ENCODE measurements at places on chromosomes 5 and 9.
A peak's percentile ranks its signal among the peaks of the same experiment; 100 is the strongest.

DNA sequence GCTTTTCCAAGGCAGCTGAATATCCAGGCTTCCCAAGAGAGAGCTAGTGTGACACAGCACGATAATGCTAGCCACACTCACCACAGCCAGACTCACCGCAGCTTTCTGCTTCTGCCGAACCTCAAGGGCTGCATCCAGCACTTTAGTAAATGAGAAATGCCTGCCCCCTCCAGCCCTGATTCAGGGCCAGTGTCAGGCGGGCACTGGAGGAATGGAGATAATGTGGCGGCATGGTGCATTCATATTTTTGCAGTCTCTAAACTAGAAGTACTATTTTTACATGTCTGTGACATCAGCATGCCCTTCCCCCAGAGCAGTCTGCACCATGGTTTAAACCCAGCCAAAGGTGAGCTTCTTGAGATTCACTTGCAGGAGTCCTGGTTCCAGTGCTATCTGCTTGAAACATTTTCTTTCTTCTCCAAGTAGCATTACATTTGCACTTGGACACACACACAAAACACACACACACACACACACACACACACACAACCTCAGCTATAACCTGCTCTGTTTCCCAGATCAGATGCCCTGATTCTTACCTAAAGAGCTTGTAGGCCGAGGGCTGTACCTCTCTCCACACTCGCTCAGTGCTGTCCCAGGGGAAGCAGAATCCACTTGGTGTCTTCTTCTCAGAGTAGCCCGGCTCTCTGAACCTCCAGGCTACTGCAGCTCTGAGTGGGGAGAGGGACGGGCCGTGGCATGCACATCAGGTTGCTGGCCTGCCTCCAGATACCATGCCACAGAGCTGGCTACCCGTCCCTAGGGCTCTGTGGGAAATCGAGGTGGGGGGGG is at the start of gene FGF1:
TSS of gene FGF1 (minus strand) at position 673 of the 792 bp plus-strand sequence. CDS start 71,963 bp downstream, outside the sequence.
- no peak for DNase-seq

GRCh38 chr9:136019041-136019680 is 58.0 kb upstream of the UBAC1 start:
- no peak for DNase-seq

DNA sequence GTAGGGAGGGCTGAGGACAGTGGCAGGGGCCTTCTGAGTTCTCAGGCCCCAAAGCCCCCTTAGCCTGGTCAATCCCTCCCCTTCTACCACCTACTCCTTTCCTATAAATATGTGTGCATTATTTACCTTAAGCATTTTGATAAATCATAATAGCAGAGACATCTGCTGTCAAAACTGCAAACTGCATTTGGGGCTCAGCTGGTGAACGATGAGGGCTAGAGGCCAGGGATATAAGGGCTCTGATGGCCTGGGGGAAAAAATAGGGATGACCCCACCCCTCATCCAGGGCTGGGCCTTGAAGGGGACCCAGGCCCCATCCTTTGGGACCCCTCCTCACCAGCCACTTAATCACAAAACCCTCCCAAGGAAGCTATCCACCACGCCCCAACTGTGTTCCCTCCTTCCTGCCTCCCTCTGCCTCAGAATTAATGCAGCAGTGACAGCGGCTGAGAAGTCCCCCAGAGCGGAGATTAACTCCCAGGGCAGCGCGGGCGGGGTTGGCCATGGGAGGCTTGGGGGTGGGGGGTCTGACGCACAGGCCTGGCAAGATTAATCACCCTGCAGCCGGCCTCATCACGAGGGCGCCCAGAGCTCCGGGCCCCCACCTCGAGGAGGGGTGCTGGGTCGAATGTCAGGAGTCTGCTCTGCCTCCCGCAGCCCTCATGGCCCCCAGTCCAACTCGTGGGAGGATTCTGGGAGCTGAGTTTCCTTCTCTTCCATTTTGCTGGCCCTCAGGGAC is 42.1 kb downstream of the CXXC5 start:
- DNase-seq = no peak

DNA sequence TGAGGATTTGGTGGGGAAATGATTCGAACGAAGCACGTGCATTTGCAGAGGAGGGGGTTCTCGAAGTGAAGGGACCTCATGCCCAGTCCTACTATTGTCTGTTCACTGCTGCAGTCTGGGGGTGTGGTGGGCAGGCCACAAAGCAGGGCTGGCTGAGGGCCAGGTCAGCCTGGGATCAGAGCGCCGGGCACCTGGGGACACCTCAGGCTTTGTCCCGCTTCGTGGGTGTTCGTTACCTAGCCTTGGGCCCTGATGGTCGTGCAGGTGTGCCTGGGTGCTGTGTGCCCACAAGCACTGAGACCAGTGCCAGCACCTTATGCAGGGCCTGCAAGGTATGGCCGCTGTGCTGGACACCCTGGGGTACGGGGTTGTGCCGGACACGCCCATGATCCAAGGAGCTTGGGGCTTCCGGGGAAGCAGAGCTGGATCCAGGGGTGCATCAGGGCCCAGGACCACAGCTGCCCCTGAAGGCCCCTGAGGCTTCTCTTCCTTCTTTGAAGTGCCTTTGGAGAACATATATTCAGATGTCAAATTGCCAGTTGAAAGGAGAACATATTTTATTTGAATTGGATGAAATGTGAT is 80.6 kb downstream of the COL5A1 start:
- no peak for DNase-seq

DNA sequence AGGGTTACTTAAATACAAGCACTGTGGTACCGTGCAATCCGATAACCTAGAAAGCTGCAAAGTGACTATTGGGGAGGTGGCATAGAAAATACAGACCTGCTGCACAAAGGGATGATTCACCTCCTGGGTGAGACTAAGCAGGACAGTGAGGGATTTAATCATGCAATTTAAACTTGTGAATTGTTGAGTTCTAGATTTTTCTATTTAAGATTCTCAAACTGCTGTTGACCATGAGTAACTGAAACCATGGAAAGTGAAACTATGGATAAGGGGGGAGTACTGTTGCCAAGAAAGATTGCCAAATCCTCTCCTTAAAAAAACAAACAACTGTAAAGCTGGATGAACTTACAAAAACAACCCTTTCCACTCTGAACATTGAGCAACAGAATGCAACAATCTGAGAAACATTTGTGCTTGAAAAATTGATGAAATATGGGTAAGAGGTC is 61.5 kb upstream of the NUDT12 start:
- DNase-seq = no peak

DNA sequence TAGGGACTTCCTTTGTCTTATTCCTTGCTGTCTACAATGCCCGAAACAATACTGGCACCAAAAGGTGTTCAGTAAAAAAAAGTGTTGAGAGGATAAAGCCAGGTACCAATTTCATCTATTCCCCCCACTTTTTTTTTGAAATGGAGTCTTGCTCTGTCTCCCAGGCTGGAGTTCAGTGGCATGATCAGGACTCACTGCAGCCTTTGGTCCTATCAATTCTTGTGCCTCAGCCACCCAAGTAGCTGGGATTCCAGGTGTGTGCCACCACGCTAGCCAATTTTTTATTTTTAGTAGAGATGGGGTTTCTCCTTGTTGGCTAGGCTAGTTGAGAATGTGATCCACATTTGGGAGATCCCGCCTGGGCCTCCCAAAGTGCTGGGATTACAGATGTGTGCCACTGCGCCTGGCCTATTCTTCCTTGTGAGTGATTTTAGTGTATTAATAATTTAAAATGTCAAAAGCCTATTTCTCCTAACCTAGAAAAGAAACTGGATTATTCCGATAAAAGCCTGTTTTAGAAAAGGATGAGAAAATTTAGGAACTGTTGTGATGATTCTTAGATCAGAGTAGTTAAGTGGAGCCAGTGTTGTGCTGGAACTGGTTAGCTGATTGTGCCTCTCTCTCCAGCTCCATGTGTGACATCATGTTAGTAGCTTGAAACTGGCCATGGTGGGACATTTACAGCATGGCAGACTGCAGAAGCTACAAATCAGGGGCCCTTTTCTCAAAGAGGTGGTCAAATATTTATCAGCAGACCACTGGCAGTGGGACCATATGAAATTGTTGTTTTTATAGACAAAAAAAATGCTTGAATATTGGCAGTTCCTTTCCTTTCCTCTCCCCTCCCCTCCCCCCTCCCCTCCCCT is 14.3 kb downstream of the CDC42SE2 start:
- DNase-seq = no peak

GRCh38 chr5:122454541-122454940 is 142.5 kb downstream of the SNCAIP start:
- no peak for DNase-seq

- DNase-seq = no peak
Observed at GRCh38 chr9:133855371-133855770, 117.2 kb upstream of the SARDH start.

DNA sequence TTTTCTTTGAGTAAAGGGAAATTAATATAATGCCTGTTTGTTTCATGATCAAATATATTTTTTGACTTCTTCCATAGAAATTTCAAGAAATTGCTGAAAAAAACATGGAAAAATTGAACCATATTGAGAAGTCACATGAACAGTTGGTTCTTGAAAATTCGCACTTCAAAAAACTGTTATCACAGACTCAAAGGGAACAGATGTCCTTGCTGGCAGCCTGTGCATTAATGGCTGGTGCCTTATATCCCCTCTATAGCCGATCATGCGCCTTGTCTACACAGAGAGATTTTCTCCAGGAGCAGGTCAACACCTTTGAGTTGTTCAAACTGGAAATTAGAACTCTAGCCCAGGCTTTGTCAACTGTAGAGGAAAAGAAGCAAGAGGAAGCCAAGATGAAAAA is 191.4 kb downstream of the CCDC171 start:
- no peak for DNase-seq

DNA sequence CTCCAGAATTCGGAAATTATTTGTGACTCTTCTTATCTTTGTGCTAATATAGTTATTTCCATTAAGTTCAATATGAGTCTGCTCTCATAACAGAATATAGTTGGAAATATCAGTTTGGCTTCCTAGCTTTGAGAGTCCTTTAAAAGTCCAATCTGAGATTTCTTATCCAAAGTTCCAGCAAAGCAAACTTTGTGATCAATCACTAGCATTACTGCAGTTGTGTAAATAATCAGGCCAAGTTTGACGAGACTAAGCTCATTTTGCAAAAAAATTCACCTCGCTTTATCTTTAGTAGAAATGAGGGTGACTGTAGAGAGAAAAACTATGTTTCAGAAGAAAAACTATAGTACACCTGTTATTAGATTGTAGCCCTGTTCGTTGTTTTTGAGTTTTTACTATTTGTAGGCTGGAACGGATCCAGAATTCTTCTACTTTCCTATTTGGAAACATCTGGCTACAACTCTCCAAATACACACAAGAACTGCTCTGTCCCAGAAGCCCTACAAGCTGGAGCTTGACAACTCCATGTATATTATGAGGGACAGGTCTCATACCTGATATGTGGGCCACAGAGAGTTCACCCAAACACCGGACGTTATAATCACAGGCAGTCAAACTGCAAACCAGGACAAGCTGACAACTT is 47.8 kb downstream of the RAPGEF1 start:
- DNase-seq = no peak

GRCh38 chr5:151523335-151523734 is 67.8 kb downstream of the FAT2 start:
- DNase-seq = peak; percentile 46

GRCh38 chr9:87863882-87864465 is 18.7 kb upstream of the SPATA31E1 start:
- no peak for DNase-seq

GRCh38 chr5:1002271-1002546 is 6.4 kb upstream of the NKD2 start:
- DNase-seq = no peak

DNA sequence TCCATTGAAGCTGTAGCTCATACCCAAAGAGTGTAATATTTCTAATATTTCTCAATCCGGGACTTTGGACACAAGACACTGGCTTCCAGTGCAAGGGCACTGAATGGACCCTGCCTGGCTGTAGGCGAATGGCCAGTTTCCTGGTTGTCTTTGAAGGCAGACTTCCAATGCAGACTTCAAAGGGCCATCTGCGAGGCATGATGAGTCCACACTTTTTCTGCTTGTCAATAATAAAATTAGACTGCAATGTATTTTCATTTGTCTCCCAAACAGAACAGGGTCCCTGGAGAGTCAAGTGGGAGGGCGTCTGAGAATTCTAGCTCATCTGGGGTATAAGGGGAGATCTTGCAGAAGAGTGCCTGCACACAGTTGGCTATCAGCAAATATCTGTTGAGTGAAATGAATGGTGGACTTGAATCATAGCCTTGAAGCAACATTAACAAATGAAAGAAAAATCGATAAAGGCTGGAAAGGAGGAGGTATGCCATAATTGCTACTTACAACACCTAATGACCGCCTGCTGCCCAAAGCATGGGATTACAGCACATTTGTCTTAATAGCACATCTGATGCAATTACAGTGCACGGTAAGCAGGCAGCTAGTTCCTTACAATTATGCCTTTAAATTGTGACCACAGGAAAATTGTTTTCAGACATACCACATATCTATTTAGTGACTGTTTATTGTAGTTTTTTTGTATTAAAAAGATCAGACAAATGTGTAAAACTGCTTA is 137.5 kb downstream of the ARHGEF28 start:
- DNase-seq = no peak

DNA sequence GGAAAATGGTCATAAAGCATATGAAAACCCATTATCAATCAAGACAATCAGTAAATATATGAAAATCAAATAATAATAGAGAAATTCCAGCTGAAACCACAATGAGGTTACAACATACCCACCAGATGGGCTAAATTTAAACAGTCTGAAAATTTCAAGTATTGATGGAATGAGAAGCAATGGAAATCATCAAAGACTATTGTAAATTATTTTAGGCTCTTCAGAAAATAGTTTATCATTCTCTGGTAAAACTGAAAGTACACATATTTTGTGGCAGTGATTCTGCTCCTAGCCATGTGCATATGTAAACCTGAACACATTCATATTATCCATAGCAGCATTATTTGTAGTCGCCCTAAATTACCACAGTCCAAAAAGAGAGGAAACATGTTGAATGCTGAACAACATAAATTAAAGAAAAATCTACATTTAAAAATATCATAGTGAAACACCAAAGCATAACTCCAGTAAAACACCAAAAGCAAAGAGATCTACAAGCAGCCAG is 215.3 kb downstream of the PRELID2 start:
- DNase-seq = no peak

DNA sequence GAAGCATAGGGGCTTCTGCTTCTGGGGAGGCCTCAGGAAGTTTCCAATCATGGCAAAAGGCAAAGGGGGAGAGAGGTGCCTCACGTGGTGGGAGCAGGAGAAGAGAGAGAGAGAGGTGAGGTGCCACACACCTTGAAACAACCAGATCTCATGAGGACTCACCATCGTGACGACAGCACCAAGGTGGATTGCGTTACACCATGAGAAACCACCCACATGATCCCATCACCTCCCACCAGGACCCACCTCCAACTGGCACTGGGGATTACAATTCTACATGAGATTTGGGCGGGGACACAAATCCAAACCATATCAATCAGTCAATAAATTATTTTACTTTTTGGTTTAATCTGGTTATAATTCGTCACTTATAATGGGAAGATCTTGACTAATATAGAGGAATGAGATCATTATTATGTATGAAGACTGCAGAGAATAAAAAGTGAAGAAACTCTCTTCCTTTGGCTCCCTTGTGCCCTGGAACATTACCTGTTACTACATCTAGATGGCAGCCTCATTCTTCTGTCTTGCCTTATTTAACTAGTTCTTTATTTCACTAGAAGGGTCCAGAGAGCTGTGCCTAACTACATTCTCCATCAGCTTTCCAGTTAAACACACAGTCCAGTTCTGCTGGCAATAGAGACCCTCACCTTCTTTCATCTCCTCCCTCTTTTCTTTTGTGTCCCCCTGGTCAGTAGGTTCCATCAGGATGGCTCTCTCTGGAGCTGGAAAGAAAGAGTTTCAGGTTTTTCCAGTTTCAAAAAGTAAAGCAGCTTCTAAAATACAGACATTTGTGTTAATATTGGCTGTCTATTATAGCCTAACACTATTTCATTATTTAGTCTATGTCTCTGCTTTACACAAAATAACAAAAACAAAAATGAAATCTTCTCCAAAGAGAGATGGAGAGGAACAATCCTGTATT is 21.7 kb upstream of the SPINK7 start:
- DNase-seq = no peak

- DNase-seq = no peak
Observed at GRCh38 chr5:118592229-118593002, 395.9 kb downstream of the DTWD2 start.

Data from stimulated activated CD4-positive, alpha-beta T cell treated with anti-CD3 and anti-CD28 coated beads, Interleukin-1b, Interleukin-23, amount 100 ng/mL, for 48 hours (primary cell).